Activated CD4-positive, alpha-beta memory T cell treated with anti-CD3 and anti-CD28 coated beads, Interleukin-2, amount 10 ng/mL, durations not matched to agents 7 days and 5 days (primary cell): ENCODE measurements at places on chromosomes 1 and 21. TPM values are rescaled to one million over a fixed set of nuclear protein-coding genes. Genes with fewer than 3 reads are reported as not detected.

DNA sequence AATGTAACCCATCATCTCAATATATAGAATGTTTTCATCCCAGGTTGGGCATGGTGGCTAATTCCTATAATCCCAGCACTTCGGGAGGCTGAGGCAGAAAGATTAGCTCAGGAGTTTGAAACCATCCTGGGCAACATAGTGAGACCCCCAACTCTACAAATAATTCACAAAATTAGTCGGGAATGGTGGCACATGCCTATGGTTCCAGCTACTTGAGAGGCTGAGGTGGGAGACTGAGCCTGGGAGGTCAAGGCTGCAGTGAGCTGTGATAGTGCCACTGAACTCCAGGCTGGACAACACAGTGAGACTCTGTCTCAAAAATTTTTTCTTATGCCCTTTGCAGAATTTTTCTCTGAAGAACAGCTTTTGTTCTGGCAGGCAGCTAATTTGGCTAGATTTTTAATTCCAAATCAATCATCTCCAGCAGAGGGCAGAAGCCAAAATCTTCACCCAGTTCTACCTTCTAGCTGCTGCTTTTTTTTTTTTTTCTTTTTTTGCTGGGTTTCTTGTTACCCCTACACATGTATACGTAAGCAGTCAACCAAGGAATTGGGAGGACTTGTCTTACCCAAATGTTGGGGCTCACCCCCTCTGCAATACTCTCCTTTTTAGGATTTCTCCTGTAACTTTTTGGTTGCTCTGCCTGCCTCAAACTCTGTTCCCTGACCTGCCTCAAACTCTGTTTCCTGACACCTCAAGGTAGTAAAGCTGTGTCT lies 2.7 kb upstream of the RAD54L start:
- no peaks in the 10 kb centered on the region for H3K27me3 ChIP-seq
- no peak overlapping the region for H3K27ac ChIP-seq
- no peak overlapping the region for H3K4me3 ChIP-seq
- H3K36me3 ChIP-seq: peaks cover 13% of the 10 kb centered on the region
- peak; percentile 22 for DNase-seq

- no peak overlapping the region for H3K27ac ChIP-seq
- DNase-seq: peak; percentile 71
- H3K4me1 ChIP-seq: peaks cover 15% of the 10 kb centered on the region
- peaks cover 7% of the 10 kb centered on the region for H3K27me3 ChIP-seq
- H3K4me3 ChIP-seq: no peak overlapping the region
- no peaks in the 10 kb centered on the region for H3K36me3 ChIP-seq
Observed at GRCh38 chr1:44036409-44037139, 5.3 kb upstream of the SLC6A9 start.

- no peaks in the 10 kb centered on the region for H3K4me1 ChIP-seq
- H3K27me3 ChIP-seq: peaks cover 29% of the 10 kb centered on the region
- H3K4me3 ChIP-seq: no peak overlapping the region
- DNase-seq: no peak
Observed at GRCh38 chr1:111833334-111833733, 77.6 kb downstream of the DDX20 start.

The WNT4 gene
- not detected for total RNA-seq

- H3K27me3 ChIP-seq: peaks cover 32% of the 10 kb centered on the region
- peaks cover 5% of the 10 kb centered on the region for H3K4me1 ChIP-seq
- H3K4me3 ChIP-seq: no peak overlapping the region
- DNase-seq: no peak
- no peak overlapping the region for H3K27ac ChIP-seq
- H3K36me3 ChIP-seq: no peaks in the 10 kb centered on the region
Observed at GRCh38 chr1:200922406-200922805, 27.7 kb downstream of the INAVA start.

The VSIG8 gene
- total RNA-seq: not detected

DNA sequence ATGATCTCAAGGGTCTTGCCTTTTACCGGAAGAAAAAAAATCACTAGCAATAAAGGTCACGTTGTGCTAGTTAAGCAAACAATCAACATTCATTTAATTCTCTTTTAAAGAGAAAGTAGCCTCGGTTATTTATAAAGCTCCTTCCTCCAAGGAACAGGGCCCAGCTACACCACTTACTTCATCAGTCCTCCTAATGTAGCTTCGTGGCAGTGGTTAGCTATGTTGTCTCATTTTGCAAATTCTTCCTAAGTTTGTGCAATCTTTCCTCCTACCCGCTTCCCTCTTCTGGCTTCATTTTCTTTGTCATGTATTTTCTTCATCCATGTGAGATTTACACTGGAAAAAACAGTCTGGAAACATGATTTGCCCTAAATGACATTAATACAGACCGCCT lies 554.2 kb downstream of the NUF2 start:
- no peak overlapping the region for H3K27ac ChIP-seq
- no peaks in the 10 kb centered on the region for H3K4me1 ChIP-seq
- DNase-seq: no peak
- H3K27me3 ChIP-seq: no peaks in the 10 kb centered on the region

DNA sequence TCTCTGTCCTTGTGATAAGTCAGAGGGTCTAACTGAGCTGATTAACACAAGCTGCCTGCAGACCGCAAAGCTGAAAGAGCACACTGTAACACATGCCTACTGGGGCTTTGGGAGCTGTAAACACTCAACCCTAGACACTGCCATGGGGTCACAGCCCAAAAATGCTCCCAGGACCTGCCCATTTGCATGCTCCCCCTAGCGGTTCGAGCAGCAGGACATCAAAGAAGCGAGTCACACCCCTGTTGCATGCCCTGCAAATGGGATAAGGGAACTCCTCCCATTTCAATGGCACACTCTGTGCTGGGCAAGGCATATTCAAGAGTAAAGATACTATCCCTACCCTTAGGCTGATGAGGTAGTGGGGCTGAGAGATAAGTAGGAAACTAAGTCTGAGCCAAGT lies 22.8 kb downstream of the LCE3E start:
- no peaks in the 10 kb centered on the region for H3K27me3 ChIP-seq
- H3K4me3 ChIP-seq: no peak overlapping the region
- no peaks in the 10 kb centered on the region for H3K36me3 ChIP-seq
- H3K27ac ChIP-seq: no peak overlapping the region

The FBXO42 gene
- 19.9 TPM for total RNA-seq

DNA sequence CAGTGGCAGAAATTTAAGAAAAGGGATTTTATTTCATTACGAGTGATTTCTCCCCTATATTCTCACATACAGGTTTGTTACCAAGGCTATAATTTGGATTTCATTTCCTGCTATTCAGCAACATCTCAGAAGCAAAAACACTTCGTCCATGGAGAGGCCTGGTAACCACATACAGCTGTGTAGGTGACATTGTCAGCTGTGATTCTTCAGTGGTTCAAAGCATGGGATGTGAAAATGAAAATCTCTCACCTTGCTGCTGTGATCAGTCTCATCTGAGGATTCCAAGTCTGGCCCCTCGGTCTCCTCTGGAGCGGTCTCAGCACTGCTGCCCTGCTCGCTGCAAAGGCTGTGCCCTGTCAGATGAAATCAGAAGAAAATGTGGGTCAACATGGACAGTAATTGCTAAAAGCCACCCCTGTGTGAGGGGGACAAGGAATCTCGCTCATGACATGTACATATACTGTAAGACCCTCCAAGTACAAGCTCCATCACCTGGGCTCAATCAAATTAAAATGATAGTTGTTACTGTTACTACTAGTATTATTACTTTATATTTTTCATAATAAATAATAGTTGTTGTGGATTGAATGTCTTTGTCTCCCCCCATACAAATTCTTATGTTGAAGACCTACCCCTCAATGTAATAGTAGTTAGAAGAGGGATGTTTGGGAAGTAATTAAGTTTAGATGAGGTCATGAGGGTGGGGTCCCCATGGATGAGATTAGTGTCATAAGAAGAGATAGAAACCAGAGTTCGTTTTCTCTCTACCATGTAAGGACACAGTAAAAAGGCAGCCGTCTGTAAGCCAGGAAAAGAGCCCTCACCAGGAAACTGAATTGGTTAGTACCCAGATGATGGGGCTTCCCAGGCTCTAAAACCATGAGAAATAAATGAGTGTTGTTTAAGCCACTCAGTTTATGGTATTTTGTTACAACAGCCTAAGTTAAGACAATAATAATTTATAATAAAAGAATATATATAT lies 126.7 kb upstream of the KRTAP19-8 start:
- no peak overlapping the region for H3K4me3 ChIP-seq
- H3K4me1 ChIP-seq: peaks cover 53% of the 10 kb centered on the region
- H3K36me3 ChIP-seq: peaks cover 29% of the 10 kb centered on the region
- no peaks in the 10 kb centered on the region for H3K27me3 ChIP-seq

DNA sequence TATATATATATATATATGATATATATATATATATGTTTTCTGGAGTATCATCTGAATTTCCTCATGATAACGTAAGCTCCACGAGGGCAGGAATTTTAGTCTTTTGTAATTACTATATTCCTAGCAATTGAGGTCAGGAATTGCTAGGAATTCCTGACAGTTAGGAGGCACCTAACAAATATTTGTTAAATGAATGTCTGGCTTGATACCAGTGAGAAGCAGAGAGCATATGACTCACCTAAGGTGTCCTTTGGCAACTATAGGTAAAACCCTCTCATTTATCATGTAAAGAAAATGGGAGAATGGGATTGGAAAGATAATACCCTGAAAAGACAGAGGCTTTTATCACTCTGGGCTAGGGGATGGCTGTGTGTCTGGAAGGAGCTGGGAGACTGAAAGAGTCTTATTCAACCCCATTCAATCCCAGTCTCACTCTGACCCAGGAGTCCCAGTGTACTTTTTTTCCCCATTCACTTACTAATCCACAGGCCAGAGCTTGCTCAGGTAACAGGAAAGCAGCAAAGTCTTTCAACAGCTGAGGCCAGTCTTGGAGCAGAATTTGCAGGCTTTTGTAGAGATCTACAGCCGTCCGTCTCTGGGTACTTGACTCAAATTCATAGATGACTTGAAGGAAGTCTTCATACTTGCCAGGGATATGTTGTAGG lies 71.2 kb downstream of the DAP3 start:
- H3K36me3 ChIP-seq: peaks cover 59% of the 10 kb centered on the region
- H3K4me3 ChIP-seq: no peak overlapping the region
- no peak for DNase-seq
- no peak overlapping the region for H3K27ac ChIP-seq
- H3K27me3 ChIP-seq: no peaks in the 10 kb centered on the region

- no peaks in the 10 kb centered on the region for H3K36me3 ChIP-seq
- peaks cover 9% of the 10 kb centered on the region for H3K27me3 ChIP-seq
- peaks cover 18% of the 10 kb centered on the region for H3K4me1 ChIP-seq
- no peak overlapping the region for H3K4me3 ChIP-seq
Observed at GRCh38 chr1:235098547-235098946, 30.1 kb downstream of the TOMM20 start.

DNA sequence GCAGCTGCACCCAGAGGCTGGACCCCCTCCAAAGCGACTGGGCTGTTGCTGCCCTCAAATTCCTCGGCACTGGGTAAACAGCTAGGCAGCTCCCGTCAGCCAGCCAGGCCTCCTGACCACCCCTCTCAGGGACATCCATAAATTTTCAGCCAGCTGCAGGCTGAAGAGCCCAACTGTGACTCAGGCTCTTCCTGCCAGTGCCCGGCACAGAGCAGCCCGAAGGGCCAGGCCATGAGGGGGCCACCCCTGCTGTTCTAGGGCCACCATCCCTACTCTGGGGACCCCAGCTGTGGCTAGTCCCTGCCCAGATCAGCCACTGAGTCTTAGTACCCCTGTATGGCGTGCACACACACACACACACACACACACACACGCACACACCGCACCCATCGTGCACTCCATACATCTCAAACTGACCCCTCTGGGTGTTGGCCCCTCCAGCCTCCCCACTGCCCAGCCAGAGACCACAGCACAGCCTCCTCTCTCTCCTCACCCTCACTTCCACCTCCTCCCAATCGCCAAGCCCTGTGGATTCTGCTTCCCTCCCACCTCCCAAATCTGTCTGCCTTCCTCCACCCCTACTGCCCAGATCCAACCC lies 6.2 kb upstream of the LAPTM5 start:
- no peak overlapping the region for H3K4me3 ChIP-seq
- no peak for DNase-seq
- peaks cover 50% of the 10 kb centered on the region for H3K4me1 ChIP-seq
- no peaks in the 10 kb centered on the region for H3K36me3 ChIP-seq
- H3K27me3 ChIP-seq: no peaks in the 10 kb centered on the region

- no peaks in the 10 kb centered on the region for H3K4me1 ChIP-seq
- H3K36me3 ChIP-seq: no peaks in the 10 kb centered on the region
- no peak for DNase-seq
- H3K4me3 ChIP-seq: no peak overlapping the region
- H3K27ac ChIP-seq: no peak overlapping the region
- no peaks in the 10 kb centered on the region for H3K27me3 ChIP-seq
Observed at GRCh38 chr1:87030740-87031690, 116.6 kb downstream of the HS2ST1 start.

The CFHR5 gene
- total RNA-seq: not detected

The SEC16B gene
- not detected for total RNA-seq

The APOBEC4 gene
- not detected for total RNA-seq

DNA sequence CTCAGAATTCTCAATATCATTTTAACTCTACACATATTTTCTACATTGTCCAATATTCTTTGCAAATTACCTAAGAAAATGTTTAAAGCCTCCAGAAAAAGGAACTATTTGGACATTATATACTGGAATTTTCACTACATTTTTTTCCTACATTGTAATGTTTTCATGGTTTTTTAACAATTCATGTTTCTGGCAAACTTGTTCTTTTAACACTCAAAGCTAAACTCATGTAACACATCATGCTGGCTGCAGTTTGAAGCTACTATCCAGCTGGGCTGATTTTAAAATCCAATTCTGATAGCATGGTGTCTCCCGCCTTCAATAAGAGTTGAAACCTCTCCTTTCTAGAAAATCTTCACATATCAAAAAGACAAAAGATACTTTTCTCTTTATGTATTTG lies 52.0 kb downstream of the TGFBR3 start:
- peaks cover 15% of the 10 kb centered on the region for H3K4me1 ChIP-seq
- H3K27ac ChIP-seq: no peak overlapping the region
- H3K4me3 ChIP-seq: no peak overlapping the region
- H3K27me3 ChIP-seq: no peaks in the 10 kb centered on the region

The OR2L13 gene
- not detected for total RNA-seq

GRCh38 chr1:109632671-109633346 lies 13.2 kb downstream of the AMPD2 start:
- H3K27me3 ChIP-seq: no peaks in the 10 kb centered on the region
- H3K4me1 ChIP-seq: peaks cover 17% of the 10 kb centered on the region
- DNase-seq: no peak
- peaks cover 27% of the 10 kb centered on the region for H3K36me3 ChIP-seq

The CTSS gene
- total RNA-seq: 127 TPM

GRCh38 chr1:46467183-46467504 lies 22.5 kb upstream of the DMBX1 start:
- peak overlapping the region; percentile 56 for H3K4me3 ChIP-seq
- no peak for DNase-seq
- no peak overlapping the region for H3K27ac ChIP-seq
- H3K36me3 ChIP-seq: peaks cover 2% of the 10 kb centered on the region

The LCE4A gene
- total RNA-seq: not detected

DNA sequence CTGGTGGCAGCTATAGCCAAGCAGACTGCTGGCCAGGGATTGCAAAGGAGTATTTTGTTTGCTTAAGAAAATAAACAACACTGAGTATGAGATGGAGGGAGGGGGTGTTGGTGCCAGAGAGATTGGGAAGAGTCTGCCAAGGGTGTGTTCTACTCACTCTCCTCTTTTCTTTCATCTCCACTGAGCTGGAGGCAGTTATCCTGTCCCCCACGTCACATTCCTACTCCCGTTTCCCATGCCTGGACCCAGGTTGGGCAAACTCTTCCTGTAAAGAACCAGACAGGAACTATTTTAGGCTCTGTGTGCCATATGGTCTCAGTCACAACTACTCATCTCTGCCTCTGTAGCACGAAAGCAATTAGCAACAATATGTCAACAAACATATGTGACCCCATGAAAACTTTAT lies 1.4 kb upstream of the IL24 start:
- peaks cover 2% of the 10 kb centered on the region for H3K27me3 ChIP-seq
- H3K4me1 ChIP-seq: peaks cover 22% of the 10 kb centered on the region
- H3K4me3 ChIP-seq: no peak overlapping the region
- no peak for DNase-seq
